Frontal cortex (tissue), 4 donors: ENCODE measurements at places on chromosomes 5 and 9.

DNA sequence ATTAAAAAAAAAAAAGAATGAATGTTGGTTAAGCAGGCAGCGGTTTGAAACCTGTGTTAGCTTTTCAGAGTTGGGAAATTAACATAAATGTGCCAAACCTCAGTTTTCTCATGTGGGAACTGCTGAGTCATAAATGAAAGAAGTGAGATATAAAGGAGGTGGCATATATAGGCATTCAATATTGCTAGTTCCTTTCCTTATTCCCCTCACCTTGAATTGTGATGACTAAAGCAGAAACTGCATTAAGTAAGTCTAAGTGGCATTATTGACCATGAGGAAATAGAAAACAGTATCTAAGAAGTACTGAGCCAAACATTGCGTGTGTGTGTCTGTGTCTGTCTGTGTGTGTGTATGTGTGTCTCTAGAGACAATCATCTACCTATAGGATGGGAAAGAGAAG, 691.2 kb downstream of the TLR4 start:
- DNase-seq = no peak

- no peak for DNase-seq
These were observed 18.9 kb upstream of the MEGF9 start for GRCh38 chr9:120733190-120733589.

- peak; percentile 51 for DNase-seq
These were observed 59.1 kb downstream of the BOD1 start for GRCh38 chr5:173557123-173557903.

DNA sequence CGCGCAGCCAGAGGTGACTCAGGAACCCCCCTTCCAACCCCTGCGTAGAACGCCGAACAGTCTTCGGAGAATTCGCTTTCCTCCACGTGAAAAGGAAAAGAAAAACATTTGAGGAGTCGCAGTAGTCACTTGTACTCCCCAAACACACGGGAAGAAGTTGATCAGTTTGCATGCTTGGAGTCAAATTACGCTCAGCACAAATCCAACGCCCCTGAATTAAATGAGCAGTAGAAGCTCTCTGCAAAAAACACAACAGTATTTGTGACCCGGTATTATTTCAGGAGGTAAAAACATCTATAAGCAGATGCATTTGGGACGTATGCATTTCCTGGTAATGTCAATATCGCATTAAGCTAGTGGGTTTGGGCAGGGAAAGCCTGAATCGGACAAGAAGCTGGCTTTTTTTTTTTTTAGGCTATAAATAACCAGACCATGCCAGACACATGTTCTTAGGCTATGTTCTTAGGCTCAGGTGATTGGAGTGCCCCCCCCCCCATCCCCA, 854 bp upstream of the ARL15 start:
- no peak for DNase-seq

GRCh38 chr9:37936376-37936775, 32.4 kb upstream of the SLC25A51 start:
- DNase-seq = no peak

- peak; percentile 37 for DNase-seq
These were observed 112.7 kb downstream of the OSTF1 start for GRCh38 chr9:75200892-75201470.
